Non-pigmented ciliary epithelial cell (primary cell): ENCODE measurements at places on chromosomes 2 and 18.

- peak; percentile 60 for DNase-seq
Observed at GRCh38 chr2:170812710-170813600, 3.7 kb upstream of the GAD1 start.

DNA sequence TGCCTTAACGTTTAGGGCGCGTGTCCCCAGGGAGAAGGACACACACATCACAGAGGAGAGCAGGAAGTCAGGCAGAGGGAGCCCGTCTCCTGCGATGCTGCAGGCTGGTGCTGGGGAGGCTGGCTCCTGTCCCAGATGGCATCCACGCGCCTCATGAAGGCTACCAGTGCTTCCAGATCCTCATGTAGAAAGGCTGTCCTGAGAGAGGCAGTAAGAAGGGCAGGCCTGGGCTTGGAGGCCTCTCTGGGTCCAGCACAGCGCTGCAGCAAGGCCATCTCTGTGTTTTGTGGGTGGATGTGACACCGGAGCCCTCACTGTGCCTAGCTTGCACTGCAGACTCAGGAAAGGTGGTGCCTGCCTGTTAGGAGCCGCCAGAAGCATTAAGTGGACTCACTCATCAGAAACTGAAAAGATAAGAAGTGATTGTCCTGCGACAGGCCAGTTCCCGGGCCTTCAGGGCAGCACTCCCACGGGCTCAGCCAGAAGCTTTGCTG lies 62.7 kb downstream of the FAM168B start:
- DNase-seq = no peak

DNA sequence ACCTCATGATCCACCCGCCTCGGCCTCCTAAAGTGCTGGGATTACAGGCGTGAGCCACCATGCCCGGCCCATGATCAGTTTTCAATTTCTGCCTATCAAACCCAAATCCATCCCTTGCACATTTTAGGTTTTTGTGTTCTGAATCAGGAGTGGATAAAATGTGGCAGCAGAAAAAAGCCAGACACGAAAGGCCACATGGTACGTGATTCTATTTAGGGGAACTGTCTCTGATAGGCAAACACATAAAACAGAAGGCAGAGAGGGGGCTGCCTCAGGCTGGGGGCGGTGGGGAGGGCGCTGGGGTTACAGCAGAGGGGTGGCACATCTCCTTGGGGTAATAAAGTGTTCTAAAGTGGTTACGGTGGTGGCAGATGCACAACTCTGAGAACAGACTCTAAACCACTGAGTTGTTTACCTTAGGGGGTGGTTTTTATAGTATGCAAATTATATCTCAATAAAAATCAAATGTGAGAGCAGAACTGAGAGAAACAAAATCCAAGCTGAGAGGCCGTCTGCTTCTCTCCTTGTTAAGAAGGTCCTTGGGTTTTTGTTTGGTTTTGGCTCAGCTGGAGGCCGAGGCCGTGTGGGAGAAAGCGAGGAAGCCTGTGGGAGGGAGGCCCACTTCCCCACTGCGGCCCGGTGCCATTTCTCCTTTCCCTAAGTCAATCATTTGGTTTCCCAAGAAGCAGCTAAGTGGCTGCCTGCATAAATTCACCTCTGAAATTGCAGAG lies 78.0 kb downstream of the SOWAHC start:
- DNase-seq = no peak

DNA sequence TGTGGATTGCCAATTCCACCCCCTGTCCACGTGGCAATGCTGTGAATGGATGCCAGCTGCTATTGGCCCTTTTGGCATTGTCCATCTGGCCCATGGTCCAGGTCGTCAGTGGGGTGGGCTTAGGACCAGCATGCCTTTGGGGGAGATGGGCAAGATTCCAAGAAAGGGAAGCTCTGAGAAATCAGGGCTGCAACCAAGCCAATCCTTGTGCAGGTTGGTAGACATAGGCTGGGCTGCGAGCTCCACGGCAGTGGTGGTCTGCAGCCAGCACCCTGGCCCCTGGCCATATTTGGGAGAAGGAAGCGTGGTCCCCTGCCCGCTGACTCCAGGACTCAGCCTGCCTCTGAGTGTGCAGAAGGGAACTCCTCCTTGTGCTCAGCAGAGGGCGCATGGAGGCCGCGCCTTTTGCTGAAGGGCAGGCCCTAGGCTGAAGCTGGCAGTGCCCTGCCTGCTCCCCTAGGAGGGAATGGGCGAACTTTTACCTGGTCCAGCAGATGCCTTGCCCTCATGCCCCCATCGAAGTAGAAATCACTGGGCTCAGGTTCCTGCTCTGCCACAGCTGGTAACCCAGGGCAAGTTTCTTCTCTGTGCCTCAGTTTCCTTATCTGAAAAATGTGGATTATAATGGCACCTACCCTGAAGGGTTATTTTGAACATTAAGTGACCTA lies 5.4 kb downstream of the SPR start:
- no peak for DNase-seq

DNA sequence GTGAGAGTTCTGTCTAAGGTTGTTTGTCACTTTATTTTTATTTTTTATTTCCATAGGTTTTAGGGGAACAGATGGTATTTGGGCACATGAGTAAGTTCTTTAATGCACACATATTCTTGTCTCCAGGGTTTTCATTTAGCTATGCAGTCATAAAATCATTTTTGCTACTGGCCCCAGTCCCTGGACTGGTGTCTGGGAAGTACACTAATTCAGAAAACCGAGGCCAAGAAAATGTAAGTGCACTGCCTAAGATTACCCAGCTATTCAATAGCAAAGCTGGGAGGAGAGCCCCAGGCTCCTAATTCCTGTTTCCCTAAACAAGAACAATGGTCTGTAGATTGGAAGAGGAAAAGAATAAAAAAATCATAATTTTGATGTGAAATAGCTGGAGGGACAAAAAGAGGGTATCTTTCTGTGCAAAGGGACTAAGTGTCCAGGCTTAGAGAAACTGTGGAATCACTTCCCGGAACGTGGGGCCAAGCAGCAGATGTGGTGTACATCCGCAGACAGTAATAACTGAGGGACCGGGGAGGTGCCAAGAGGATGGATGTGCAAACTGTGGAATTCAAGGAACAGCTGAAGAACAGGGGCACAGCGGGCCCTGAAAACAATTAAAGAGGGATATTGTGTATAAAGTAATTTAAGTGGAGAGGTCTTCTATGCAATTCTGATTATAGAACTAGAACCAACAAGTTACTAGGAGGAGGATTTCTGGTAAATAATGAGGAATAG lies 236.3 kb downstream of the ACKR3 start:
- DNase-seq = no peak

DNA sequence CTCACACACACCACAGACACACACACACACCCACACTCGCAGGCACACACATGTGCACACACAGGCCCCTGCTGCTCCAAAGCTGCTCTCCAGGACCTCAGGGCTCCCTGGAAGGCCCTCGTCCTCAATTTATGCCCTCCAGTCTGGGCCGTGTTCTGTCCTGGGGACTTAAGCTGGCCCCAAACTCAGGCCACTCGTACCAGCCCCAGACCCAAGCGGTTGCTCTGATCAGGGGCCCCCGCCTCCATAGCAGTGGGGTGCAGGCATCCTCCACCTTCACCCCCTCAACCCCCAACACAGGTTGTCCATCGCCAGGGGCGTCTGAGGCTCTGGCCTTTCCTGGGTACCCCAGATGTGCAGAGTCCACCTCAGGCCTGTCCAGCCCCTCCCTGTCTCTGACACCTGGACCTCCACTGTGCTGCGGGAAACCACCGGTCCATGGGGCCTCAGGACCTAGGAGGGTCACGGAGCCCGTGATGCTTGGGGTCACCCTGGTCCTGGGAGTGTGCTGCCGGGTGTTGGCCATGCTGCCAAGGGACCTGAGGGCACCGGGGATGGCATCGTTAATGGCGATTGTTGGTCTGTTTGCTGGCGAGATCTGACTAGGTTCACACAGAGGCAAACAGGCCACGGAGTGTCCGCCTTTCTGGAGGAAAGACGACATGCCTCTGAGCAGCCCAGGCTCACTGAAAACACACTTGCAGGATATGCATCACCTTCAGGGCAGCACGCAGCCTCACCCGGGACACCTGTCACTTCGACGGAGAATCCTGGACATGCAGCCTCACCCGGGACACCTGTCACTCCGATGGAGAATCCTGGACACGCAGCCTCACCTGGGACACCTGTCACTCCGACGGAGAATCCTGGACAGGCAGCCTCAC lies 155.6 kb downstream of the NDUFA10 start:
- DNase-seq = no peak

DNA sequence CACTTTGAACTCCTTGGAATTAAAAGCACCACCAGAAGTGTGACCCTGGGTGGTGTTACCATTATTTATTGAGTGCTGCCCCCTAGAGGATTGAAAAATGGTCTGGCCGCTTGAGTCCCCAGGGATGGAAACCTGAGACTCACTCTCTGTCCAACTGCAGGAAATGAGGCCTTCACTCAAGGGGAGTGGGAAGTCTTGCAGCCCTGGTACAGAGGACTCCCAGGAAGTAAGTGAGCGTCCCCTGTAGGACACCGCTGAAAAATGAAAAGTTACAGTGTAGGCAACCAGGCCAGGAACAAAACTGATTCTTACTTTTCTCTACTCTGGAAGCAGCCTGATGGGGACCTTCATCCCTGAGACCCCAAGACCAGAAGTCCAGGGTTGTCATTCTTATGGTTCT lies 2.2 kb upstream of the NRP2 start:
- DNase-seq = no peak

- DNase-seq = no peak
Observed at GRCh38 chr2:52034706-52035105, 1002.8 kb upstream of the NRXN1 start.

GRCh38 chr2:178275600-178275999 lies 81.3 kb downstream of the OSBPL6 start:
- DNase-seq = no peak

GRCh38 chr2:63086687-63087086 lies 36.1 kb downstream of the OTX1 start:
- no peak for DNase-seq

GRCh38 chr2:14967729-14968128 lies 335.2 kb downstream of the LRATD1 start:
- DNase-seq = no peak

- no peak for DNase-seq
Observed at GRCh38 chr2:218172845-218173244, 6.1 kb upstream of the CXCR1 start.

DNA sequence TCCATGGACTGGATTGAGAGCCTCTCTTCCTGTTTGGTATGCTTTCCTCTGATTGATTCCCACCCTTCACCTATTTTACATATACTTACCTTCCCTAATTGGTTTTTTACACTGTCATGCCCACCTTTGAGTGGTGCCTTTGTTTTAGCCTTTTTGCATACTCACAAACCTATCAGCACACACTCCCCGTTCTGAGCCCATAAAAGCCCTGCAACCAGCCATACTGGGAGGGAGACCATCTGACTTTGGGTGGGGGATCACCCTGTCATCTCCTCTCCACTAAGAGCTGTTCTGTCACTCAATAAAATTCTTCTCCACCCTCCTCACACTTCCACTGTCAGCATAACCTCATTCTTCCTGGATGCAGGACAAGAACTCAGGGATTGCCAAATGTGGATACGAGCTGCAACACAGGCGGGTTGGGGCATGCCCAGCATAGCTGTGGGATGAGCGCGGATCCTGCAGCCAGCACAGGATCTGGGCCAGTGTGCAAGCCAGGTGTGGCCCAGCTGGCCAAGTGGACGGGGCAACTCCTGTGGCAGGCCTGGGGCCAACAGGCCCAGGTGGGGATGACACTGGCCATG lies 9.4 kb upstream of the MOB1A start:
- no peak for DNase-seq

- DNase-seq = no peak
Observed at GRCh38 chr2:64989982-64990614, 899 bp downstream of the SLC1A4 start.

DNA sequence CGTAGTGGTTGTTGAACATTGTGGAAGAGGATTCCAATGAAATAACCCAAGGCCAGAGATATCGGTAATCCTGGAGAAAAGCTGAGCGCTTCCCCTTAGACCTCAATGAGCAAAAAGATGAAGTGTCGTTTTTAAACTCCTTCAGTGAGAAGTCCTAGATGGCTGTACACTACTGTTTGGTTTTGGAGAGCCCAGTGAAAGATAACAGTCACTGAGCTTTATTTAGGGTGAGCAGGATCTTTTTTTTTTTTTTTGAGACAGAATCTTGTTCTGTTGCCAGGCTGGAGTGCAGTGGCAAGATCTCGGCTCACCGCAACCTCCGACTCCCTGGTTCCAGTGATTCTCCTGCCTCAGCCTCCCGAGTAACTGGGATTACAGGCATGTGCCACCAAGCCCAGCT lies 24.2 kb downstream of the LRRC30 start:
- DNase-seq = no peak

- DNase-seq = peak; percentile 69
Observed at GRCh38 chr2:200756618-200757321, 54.9 kb upstream of the BZW1 start.

DNA sequence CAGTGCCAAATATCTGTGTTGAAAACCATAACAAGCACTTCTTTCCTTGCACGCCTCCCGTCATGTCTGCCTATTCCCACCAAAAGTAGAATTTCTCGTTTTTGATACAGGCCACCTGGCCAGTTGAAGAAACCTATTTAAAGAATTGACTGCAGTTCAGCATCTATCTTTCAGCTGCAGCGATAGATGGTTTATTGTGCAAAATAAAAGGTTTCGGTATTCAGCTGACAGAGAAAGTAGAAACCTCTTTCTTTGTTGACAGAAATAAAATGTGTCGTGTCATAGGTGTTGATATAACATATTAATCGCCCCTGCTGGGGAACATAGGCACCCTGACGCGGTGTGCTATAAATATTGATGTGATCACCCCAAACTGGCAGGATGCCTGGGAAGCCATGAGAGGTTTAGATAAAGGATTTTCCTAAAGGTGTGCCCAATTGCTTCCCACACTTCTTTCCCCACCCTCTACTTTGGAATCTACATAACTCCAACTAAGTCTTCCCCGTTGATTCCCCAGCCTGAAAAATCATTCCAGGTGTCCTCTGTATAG lies 570.4 kb downstream of the CCDC85A start:
- DNase-seq = no peak

DNA sequence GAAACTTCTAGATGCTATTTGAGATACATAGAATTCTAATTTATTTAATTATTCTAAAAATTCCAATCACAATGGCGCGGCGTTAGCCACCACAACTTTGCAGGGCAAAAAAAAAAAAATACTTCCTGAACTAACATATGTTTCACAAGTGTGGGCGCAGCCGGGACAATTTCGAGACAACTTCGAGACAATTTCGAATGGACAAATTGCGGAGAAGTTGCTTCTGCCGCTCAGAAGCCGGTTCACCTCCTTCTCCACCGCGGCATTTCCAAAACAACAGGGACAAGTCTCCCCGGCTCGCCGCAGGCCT lies 842 bp downstream of the PAX3 start:
- no peak for DNase-seq

GRCh38 chr2:201016859-201017258 lies 53.4 kb upstream of the ORC2 start:
- DNase-seq = no peak

- DNase-seq = no peak
Observed at GRCh38 chr2:154724194-154724797, 25.8 kb downstream of the KCNJ3 start.

GRCh38 chr2:84640411-84640810 lies 124.1 kb downstream of the DNAH6 start:
- DNase-seq = no peak

DNA sequence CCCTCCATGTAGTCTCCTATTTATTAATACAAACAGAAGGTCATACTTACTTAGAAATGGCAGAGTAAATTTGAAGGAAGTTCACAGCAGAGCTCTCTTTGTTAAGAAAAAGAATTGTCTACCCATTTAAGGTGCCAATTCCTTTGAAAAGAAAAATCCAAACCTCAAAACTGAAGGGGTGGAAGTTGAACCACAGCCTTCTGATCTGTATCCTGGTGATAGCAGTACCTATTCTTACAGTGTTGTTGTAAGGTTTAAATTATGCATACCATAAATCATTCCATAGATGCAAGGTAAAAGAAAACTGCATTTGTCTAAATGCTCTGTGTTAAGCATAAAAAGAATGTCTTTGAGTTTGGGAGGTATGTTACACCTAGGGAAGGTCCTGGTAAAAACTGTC lies 47.6 kb downstream of the COBLL1 start:
- no peak for DNase-seq
